ENCODE measurements at places on chromosomes 6 and 20.

DNA sequence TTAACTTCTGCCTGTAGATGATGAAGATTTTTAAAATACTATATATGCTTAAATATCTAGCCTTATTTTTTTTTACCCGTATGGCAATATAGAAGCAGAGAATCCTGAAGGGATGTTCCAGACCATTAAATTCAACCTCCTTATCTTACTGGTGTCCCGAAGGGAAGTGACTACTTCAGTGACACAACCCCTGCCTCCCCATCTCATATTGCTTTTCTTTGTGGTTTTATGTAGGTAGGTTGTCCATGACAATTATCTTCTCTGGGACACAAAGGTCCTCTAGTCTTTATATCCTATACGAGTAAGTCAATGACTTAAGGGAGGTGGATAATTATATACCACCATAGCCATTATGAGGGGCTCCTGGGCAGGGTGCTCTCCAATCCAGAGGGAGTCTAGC is 57.4 kb upstream of the EMILIN3 start:
- DNase-seq, result no peak

- DNase-seq, result no peak
These were observed 34.2 kb downstream of the NHSL1 start for GRCh38 chr6:138465007-138465645.

GRCh38 chr20:21183722-21184121 is 57.8 kb downstream of the KIZ start:
- DNase-seq, result no peak

- DNase-seq, result no peak
These were observed 191.7 kb downstream of the SMOC2 start for GRCh38 chr6:168632694-168633093.

GRCh38 chr6:158474961-158475343 is 84.9 kb upstream of the TMEM181 start:
- no peak for DNase-seq

GRCh38 chr6:89723046-89723445 is 84.5 kb upstream of the LYRM2 start:
- no peak for DNase-seq

GRCh38 chr6:106870069-106870468 is 104.5 kb downstream of the CD24 start:
- DNase-seq, result no peak

DNA sequence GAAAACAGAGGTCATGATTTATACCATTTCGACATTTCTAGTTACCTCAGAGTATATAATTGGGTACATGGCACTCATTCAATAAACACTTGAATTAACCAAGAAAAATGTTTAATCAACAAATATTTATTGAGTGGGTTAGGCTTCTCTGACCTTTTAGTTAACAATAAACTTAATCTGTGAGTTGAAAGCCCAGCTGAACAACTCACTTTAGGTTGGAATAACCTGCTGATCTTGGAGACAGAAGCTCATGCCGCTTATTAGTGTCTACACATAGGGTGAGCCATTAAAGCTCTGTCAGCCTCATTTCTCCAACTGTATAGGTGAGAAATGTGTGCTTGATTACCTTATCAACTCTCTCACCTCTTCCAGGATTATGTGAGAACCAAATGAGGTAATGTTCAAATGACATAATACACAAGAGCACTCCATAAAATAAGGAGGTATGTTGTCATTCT is 98.2 kb upstream of the DTNBP1 start:
- DNase-seq, result no peak

DNA sequence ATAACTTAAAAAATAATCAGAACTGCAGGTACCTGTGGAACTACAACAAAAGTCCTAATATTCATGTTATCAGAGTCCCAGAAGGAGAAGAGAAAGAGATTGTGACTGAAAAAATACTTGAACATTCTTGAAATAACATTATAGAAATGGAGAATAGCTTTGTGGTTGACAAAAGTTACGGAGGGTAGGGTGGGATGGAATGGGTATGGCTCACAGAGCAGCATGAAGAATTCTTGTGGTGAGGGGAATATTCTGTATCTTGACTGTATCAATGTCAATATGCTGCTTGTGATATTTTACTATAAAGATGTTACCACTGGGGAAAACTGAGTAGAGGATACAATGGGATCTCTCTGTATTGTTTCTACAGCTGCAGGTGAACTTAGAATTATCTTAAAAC is 122.5 kb downstream of the DST start:
- DNase-seq, result no peak

DNA sequence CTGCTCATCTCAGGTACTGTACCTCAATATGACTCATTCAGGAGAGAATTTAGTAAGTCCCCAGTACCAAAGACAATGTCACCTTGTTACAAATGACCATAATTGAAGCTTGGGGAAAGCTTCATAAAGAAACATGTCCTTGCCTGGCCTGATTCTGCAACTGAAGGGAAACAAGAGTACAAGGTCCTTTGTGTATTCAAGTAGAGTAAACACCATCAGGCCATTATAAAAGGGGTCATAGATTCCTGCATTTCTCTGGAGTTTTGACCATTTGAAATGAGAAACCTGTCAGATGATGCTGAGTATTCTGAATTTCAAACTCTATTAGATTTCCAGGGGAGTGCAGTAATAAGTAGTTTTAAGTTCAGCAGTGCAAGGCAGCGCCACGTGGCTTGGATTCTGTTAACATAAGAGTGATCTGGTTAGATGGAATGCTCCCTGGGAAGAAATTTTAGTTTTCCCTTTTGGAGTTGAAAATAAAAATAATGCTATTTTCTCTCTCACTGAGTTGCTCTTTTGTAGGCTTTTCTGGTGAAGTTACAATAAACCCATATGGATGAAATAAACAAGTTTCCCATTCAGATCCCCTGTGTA is 1054.3 kb downstream of the EPHA7 start:
- DNase-seq, result no peak

GRCh38 chr6:136927292-136927691 is 5.2 kb downstream of the SLC35D3 start:
- peak; percentile 24 for DNase-seq

- DNase-seq, result no peak
These were observed 31.3 kb upstream of the ZFAND3 start for GRCh38 chr6:37788259-37788658.

DNA sequence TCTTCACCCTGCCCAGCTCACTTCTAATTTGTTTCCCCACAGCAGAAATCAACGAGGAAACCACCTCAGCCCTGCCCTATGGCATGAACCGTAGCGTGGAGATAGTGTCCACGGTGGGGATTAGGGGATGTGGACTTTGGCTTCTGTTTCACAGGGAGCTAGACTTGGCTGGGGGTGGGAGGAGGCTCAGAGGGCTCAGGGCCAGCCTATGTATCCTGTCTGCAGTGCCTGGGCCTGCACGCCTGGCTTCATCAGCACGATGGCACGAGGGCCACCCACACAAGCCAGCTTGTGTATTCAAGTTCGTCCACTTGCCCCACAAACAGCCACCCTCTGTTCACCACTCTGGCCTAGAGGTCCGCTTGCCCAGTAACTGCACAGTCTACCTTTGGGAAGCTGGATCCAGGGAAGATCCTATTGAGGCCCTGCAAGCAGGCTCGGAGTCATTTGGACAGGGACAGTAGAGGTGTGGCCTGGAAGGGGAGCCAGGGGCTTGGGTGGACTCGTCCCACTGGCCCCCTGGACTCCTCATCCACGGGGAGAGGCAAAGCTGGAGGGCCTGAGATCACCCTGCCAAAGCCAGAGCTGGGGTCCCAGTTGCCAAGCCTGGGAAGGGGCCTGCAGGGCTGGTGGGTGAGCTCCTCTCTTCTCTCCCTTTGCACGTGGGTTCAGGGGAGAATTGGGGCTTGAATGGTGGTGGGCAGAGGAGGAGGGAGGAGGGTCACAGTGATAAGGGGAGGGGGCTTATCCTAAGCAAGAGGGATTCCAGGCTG is 38.0 kb upstream of the FAM83D start:
- no peak for DNase-seq

DNA sequence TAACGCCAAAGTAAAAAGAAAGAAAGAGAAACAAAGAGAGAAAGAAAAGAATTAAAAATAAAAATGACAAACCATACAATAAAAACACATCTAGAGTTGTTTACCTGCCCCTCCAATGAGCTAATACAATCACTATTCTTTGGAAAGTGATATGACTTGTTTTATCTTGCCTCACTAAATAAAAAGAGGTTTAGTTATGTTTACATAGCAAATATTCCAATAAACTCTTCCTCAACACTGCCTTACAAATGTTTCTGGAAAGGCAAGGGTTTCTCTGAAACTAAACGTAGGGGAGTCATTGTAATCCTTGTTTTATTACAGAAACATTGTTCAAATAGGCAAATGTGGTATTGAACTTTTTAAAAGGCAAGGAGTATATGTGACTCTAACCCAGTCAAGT is 396.2 kb downstream of the EPM2A start:
- DNase-seq, result no peak

DNA sequence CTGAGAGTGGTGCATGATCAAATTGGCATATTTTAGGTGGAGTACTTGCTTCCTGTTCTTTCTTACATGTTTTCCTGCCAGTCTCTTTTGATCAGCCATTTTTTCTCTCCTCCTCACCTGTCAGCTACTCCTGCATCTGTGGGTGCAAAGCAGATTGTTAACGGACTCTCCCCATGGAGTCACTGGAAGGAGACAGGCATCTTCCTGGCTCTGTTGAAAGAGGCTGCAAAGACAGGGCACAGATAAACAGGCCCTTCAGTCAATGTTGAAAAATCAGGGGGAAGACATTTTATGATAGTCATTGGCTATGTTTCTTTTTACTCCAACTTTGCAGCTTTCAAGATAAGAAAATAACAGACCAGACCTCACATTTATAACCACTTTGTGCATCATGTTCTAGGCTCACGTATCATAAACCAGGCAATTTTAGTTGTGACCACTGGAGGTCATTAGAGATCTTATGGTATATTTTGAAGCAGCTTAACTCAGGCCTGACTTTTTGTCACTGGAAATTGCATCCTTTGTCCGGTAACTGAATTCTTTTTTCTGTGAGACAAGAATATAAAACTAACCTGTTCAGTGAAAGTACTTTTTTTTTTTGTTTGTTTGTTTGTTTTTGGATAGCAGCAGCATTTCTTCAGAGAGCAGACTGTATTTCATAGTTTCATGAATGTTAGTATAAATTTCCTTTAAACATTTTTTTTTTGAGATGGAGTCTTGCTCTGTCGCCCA is 20.1 kb downstream of the ECT2L start:
- no peak for DNase-seq

- no peak for DNase-seq
These were observed 47.1 kb downstream of the SMAP1 start for GRCh38 chr6:70714716-70715257.

DNA sequence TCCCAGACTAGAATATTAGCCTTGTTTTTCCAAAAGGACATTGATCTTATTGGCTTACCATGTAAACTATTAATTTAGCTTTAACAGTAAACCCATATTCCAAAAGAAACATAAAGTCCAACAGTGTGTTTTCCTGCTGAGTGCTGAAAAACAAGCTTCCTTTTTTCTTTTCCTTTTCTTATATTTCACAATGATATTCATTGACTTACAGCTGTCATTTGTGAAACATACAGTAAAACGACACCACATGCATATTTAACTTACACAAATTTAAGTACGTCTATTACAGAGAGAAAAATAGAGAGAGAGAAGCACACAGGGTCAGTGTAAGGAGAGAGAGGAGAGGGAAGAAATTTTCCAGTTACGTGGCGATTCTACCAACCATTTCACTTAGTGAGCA is 543.9 kb upstream of the JARID2 start:
- DNase-seq, result no peak

- no peak for DNase-seq
These were observed 24.7 kb downstream of the RAB44 start for GRCh38 chr6:36722365-36722764.

DNA sequence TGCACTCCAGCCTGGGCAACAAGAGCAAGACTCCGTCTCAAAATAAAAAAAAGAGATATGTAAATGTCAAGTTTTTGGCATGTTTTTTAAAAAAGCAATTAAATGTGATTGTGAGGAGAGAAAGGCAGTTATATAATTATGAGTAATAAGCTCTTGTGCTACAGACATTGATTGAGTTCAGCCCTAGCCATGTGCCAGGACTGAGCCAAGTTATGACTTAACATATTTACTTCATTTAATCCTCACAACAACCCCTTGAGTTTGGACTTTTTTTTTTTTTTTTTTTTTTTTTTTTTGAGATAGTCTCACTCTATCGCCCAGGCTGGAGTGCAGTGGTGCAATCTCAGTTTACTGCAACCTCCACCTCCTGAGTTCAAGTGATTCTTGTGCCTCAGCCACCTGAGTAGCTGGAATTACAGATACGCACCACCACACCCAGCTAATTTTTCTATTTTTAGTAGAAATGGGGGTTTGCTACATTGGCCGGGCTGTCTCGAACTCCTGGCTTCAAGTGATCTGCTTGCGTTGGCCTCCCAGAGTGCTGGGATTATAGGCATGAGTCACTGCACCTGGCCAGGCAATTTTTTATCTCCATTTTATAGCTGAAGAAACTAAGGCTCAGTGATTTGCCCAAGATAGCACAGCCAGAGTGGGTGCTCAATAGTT is 15.0 kb upstream of the CSE1L start:
- DNase-seq, result no peak

DNA sequence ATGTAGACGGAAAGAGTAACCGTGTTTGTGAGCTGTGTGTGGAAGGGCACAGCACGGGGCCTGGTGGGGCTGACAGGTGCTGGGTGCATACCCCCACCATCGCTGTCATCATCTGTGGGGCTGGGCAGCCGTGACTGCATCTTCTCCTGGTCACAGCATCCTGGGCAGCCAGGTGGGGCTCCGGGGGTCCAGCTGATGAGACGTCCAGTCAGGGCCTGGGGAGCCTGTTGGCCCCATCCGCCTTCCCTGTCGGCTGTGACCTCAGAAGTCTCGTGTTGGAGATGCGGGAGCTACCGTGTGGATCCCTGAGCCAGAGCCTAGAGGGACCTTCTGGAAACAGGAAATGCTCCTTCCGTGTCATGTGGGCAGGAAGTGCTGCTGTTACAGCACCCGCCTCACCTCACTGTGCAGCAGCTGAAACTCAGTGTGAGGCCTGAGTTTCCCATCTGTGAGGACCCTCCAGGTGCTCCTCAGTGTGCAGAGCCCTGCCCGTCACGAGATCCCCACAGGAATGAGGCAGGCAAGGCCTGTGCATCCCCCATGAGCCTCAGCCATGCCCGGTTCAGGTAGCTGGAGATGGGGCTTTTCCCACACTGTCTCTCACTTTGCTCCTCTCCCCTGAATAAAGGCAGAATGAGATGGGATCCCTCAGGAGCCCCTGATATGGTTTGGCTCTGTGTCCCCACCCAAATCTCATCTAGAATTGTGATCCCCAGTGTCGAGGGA is 108.7 kb downstream of the ERMARD start:
- DNase-seq, result no peak

- DNase-seq, result no peak
These were observed 50.7 kb downstream of the RNASET2 start for GRCh38 chr6:166905505-166906134.

- DNase-seq, result no peak
These were observed 7.3 kb downstream of the RGS17 start for GRCh38 chr6:153123801-153124200.

GRCh38 chr20:17747431-17747846 is 47.7 kb downstream of the BANF2 start:
- no peak for DNase-seq

GRCh38 chr6:167806061-167806700 is 20.5 kb upstream of the AFDN start:
- no peak for DNase-seq

DNA sequence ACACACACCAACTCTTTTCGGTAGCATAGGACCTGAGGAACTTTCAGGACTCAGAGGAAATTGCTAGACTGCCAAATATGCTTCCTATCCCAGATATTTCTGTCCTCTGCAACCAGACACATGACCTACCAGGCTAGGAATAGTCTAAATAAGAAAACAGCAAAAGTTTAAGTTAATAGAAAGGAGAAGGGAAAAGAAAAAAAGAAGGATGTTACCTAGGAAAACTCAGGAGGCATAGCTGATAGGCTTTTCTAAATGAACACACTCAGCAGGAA is 74.6 kb downstream of the MAP3K5 start:
- DNase-seq, result no peak

- no peak for DNase-seq
These were observed 2.2 kb upstream of the EYS start for GRCh38 chr6:65709099-65709830.
